Stimulated activated CD8-positive, alpha-beta memory T cell treated with anti-CD3 and anti-CD28 coated beads, Interleukin-7, amount 100 ng/mL, for 48 hours (primary cell): ENCODE measurements at places on chromosomes 4 and X.

DNA sequence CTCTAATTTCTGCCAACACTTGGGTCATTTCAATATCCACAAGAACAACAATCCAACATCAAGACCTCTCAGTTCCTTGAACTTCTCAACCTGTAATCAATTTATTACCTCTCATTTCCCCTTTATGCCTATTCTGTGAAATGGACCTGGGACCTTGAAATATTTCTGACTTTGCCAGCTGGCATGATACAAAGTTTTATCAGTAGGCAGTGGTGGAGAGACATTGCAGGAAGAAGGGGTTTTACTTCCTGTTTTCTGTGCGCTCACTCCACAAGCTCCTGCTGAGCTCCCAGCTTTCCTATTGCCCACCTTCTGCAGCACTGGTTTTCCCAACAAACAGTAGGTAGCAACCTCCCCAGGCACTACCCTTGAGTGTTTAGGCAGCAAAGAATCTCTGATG, 3.5 kb upstream of the ARHGEF6 start:
- DNase-seq, result no peak

- no peak for DNase-seq
Observed at GRCh38 chr4:9936129-9936644, 85.1 kb downstream of the SLC2A9 start.

- no peak for DNase-seq
Observed at GRCh38 chr4:139465922-139466321, 12.0 kb downstream of the RAB33B start.

- no peak for DNase-seq
Observed at GRCh38 chr4:112910109-112910736, 139.2 kb upstream of the ANK2 start.

DNA sequence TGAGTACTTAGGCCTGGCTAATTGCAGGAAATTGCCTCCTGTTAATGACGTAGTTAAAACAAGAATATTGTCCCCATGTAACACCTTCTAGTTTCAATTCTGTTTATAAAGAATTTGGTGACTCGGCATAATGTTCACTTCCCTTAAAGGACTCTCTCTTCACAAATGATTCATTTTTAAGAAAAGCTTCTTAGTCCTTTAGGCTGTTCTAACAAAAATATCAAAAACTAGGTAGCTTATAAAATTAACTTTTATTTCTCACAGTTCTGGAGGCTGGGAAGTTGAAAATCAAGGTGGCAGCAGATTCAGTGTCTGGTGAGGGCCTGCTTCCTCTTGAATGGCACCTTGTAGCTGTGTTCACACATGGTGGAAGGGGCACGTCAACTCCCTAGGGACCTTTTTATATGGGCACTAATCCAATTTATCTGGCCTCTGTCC, 23.8 kb downstream of the COL25A1 start:
- no peak for DNase-seq

DNA sequence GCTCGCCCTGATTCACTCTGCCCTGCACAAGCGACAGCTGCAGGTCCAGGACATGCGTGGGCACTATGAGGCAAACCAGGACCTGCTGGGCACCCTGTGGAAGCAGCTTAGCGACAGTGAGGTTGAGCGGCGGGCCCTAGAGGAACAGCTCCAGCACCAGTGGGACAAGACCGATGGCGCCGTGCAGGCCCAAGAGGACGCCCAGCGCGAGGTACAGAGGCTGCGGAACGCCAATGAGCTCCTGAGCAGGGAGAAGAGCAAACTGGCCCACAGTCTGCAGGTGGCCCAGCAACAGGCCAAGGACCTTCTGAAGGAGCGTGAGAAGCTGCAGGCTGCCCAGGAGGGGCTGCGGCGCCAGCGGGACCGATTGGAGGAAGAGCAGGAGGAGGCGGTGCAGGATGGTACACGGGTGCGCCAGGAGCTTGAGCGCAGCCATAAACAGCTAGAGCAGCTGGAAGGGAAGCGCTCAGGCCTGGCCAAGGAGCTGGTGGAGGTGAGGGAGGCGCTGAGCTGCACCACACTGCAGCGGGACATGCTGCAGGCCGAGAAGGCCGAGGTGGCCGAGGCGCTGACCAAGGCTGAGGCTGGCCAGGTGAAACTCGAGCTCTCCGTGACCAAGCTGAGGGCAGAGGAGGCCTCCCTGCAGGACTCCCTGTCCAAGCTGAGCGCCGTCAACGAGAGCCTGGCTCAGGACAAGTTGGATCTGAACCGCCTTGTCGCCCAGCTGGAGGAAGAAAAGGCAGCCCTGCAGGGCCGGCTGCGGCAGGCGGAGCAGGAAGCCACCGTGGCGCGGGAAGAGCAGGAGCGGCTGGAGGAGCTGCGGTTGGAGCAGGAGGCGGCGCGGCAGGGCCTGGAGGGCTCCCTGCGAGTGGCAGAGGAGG, 12.8 kb downstream of the SMIM10L2A start:
- DNase-seq, result no peak

GRCh38 chrX:41234962-41235361, 99.0 kb upstream of the DDX3X start:
- no peak for DNase-seq

DNA sequence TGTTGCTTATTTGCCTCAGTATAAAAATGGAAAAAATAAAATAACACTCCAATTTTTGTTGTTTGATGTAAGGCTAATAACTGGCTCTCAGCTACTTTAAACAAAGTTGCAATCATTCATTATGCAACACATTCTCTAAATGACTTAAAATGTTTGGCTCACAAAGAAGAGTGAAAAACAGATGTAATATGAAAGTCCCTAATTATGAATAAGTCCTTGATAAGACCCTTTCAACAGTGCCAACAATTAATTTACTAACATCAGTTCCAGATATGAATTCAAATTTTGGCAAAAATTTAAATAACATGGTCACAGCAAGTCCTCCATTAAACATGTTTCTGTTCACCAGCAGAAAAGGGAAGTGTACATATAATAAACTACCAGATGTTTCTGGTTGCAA, 69.8 kb downstream of the PAPSS1 start:
- DNase-seq, result no peak

DNA sequence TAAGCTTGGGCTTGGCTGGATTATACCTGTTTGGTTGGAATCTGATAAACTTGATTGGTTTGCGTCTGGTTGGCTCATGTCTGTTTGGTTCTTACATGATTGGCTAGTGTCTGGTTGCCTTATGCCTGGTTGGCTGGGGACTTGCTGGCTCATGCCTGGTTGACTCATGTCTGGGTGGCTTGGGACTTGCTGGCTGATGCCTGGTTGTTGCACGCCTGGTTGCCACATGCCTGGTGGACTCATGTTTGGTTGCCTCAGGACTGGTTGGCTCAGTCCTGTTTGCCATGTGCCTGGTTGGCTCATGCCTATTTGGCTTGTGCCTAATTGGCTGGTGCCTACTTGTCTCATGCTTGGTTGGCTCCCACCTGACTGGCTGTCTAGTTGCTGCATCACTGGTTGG, 104.5 kb downstream of the APOOL start:
- DNase-seq, result no peak

DNA sequence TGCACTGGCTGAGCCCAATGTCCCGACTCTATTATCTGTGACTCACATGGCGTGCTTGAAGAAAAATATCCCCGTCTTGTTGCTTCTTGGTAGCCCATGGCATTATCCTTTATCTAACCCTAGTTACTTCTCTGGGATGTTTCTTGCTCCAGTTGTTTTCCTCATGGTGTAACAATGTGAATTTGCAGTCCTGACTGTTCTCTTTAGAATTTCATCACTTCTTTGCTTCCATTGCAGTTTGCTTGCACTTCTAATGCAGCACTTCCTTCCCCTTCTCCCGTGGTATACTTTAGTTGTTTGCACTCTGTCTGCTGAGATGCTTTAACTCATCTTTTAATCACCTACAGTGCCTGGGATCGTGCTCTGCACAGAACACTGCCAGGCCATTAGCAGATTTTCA, 126.9 kb downstream of the MAML3 start:
- no peak for DNase-seq

DNA sequence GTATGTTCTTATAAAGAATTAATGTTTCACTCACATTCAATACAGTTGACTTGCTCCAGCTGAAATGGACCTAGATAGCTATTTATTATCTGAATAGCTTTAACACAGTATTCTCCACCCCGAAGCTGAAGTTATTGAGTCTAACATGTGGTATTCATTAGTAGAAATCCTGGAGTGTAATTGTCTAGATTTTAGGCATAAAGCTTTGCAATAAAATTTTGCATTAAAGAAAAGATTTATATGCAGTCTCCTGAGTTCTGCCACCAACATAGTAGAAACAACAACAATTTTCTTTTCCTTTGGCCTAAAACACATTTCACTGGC, 90.2 kb upstream of the DCLK2 start:
- no peak for DNase-seq

DNA sequence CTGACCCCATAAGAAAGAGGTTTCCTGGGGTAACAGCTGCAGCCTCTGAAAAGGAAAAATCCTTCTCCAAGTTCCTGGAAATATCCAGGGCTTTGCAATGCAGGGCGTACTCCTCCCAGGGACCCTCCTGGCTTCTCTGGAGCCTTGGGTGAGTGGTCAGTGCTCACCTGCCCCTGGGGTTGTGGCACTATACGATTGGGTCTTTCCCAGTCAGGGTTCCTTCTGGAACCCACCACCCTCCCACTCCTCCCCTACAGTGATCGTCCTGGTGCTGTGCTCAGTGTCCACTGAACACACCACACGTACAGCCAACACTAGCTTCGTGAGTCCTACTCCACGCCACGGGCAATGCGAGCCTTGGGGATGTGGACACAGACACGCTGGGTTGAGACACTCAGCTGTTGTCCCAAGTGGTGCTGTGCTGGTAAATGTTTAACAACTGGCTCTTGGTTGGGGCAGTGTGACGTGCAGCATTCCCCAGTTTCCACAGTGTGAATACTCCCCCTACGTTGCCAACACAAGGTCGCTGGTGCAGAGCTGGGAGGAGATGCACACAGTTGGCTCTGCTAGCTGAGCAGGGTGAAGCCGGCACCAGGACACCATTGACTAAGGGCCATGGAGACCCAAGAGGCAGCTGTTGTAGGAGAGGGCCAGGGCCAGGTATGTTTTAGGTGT, 65.4 kb downstream of the HTRA3 start:
- no peak for DNase-seq

GRCh38 chr4:140812916-140813315, 56.7 kb upstream of the TBC1D9 start:
- no peak for DNase-seq

DNA sequence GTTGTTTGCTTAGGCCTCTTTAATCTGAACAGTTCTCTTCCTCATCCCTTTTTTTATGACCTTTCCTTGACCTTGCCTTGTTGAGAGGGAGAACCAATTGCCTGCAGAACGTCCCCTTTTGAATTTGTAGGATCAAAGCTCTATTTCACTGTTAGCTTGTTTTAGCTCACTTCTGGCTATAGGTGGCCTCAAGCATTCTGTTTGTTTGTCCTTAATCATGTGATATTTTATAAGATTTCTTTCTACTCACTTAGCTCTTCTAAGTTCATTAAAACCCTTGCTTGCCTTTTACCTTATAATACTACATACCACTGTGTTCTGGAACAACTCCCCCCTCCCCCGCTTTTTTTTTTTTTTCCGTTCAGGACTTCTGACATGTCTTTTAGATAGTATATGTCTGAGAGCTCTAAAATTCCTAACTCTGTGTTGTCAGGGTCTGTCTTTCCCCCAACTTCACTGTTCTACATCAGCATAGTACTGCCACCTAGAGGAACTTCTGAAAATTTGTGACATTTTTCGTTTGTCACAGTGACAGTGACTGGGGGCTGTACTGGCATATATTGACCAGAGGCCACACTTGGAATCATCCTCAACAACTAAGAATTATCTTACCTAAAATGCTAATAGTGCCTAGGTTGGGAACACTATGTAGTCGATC, 128.5 kb downstream of the LARP7 start:
- no peak for DNase-seq
